ENCODE measurements at places on chromosomes 3 and 15.

GRCh38 chr15:85178308-85178707, 196.7 kb downstream of the PDE8A start:
- no peak for DNase-seq

DNA sequence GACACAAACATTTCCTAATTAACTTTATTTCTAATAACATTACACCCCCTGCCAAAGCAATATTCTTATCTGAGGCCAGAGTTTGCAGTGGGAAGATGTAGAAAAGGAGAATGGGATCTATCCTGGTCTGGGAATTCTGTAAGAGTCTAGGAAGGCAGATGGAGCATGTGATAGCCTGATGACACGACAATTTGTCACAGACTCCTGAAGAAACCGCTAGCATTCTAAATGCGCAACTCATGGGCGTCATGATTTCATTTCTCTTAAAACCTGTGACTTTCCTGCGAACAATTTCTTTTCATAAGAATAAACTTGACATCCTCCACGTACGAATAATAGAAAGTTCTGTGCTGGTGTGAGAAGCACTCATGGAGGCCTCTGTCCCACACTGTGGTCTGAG, 72.9 kb upstream of the ATP10A start:
- DNase-seq = no peak

GRCh38 chr15:45116482-45117307, 2.6 kb downstream of the DUOXA2 start:
- no peak for DNase-seq

DNA sequence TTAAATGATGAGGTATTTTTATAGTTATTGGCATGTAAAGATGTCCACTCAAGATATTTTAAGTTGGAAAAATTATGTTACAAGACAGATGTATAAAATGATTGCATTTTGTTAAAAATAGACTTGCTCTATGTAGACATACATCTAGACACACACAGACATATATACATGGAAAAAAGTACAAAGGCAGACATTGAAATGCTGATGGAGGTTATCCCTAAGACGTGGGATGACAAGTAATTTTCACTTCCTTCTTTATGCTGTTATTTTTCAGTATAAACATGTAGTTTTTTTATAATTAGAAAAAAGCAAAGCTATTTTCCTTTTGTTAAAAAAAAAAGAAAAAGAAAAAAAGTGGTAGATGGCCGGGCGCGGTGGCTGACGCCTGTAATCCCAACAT, 7.2 kb downstream of the HOMER2 start:
- no peak for DNase-seq

DNA sequence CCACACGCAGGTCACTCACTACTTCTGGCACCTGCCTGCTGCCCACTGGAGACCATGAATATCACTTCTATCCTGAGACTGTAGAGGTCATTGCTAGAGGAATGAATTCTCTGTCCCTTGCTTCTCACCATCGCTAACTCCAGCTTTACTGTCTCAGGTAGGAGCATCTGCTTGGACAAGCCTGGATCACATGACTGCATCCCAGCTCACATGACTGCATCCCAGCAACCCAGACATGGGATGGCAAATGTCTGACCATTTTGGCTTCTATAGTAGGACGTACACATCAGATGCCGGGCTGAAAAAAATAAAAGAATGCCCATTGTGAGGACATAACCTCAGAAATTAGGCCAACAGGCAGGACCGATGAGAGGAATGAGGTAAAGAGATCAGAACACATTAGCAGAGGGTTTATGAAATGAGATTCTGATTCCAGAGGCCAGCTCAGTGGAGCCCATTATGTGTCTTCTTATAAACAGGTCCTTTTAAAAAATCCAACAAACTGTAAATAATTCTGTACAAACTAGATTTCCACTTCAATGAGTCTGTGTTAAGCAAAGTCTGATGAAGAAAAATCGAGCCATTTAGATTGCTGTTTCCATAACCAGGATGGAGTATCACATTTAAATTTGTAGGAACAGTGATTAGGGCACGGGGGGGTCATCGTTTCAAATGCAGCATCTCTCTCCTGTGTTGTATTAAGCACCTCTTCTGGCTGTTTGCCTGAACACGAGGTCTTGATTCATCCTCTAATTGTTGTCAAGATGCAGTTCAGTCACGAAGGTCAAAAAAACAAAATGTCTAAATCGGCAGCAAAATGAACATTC, 126.7 kb downstream of the MTHFS start:
- DNase-seq = no peak

- no peak for DNase-seq
Observed at GRCh38 chr15:33370623-33371020, 59.9 kb downstream of the RYR3 start.

DNA sequence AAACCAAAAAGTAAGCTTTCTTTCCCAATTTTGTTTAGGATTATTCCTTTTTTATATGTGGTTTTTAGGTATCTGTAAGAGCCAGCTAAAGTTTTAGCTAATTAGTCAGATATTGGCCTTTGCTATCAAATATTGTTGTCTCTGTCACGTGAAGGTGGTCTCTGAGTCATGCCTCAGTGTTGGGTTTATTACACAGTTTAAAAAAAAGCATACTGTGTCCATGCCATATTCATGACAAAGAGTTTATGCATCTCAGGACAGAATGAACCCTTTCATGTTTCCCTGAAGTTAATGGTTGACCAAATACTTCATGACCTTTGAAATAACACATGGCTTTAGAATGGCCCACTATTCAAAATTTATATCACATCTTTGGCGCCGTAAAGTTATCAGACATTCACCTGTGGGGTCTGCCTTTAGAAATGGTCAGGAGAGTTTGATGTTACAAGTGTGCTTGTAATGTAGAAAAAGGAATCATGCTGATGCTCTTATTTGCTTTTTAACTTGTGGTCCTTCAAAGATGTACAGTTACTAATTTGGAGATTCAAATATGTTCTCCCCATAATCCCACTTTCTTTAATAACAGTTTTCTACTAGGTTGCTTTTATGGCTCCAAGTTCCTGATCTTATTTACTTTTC, 101.5 kb downstream of the MYRIP start:
- no peak for DNase-seq

- DNase-seq = no peak
Observed at GRCh38 chr3:115634052-115634451, 10.7 kb downstream of the GAP43 start.

- DNase-seq = no peak
Observed at GRCh38 chr3:74575857-74576256, 38.6 kb downstream of the CNTN3 start.

DNA sequence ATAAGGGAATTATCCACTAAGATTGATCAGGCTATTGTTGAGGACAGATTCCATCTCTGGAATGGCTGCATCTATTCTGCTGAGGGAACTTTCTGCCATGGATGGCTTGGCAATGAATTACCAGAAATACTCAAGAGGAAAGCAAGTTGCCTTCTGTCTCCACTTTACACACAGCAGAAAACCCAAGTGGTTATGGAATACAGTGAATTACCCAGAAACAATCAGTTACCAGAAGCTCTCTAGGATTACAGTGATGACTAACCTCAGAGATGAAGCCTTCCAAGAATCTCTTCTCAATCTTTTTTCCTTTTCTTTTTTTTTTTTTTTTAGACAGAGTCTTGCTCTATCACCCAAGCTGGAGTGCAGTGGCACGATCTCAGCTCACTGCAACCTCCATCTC, 183.3 kb downstream of the WDR76 start:
- no peak for DNase-seq

DNA sequence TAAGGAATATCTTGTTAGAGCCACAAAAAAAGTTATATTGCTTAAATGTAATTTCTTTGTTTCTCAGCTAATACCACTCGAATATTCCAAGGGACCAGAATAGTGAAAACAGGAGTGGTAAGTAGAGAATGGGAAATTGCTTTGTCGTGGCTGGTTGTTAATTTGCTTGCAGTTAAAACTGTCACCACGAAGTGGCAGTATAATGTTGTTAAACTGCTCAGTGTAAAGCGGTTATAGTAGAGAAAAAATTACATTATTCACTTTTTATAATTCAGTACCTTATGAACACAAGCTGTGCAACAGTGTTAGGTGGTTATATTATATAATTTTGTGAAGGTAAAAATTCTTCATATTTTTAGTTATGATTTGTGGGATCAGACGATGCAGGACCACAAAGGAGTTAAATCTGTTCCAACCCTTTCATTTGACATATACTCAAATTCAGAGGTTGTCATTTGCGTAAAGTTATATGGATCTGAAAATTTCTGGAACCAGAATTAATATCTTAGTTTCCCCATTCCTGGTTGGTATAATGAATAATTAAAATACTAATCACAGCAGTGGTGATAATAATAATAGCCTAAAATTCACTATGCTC, 171.8 kb downstream of the FEZF2 start:
- DNase-seq = no peak

- no peak for DNase-seq
Observed at GRCh38 chr3:158352551-158352950, 218.4 kb upstream of the MLF1 start.

GRCh38 chr3:179898024-179898423, 138.7 kb downstream of the PEX5L start:
- peak; percentile 2 for DNase-seq

GRCh38 chr3:186530415-186530814, 13.8 kb downstream of the CRYGS start:
- DNase-seq = no peak

DNA sequence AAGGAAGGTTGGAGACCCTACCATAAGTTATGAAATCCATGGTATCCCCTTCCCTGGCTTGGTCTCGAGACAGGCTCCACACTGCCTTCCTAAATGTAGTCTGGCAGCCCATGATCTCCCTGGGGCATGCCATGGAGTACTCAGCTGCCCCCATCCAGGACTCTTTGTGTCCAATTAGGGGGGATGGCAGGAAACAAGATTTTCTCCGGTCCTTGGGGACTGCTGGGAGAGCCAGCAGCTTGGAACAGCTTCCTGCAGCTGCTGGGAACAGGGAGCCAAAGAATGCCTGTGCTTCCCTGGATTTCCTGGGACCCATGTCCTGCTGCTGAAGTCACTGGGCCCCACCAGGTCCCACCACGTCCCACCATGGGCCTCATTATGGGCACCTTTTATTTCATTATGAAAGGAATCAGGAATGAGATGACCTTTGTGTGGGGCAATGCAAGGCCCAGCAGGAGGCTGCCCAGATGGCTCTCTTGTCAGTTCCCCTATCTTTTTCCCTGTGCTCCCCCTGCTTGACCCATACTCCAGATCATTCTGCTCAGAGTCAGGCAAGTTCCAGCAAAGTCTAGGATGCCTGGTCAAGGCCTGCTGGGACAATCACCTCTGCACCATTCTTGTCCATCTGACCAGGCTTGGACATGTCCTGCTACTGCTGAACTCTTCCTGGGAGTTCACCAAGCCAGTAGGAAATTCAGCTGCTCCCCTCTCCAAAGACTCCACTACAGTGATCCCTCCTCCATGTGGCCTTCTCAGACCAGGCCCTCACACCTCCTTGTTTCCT, 15.0 kb upstream of the DAG1 start:
- DNase-seq = no peak

DNA sequence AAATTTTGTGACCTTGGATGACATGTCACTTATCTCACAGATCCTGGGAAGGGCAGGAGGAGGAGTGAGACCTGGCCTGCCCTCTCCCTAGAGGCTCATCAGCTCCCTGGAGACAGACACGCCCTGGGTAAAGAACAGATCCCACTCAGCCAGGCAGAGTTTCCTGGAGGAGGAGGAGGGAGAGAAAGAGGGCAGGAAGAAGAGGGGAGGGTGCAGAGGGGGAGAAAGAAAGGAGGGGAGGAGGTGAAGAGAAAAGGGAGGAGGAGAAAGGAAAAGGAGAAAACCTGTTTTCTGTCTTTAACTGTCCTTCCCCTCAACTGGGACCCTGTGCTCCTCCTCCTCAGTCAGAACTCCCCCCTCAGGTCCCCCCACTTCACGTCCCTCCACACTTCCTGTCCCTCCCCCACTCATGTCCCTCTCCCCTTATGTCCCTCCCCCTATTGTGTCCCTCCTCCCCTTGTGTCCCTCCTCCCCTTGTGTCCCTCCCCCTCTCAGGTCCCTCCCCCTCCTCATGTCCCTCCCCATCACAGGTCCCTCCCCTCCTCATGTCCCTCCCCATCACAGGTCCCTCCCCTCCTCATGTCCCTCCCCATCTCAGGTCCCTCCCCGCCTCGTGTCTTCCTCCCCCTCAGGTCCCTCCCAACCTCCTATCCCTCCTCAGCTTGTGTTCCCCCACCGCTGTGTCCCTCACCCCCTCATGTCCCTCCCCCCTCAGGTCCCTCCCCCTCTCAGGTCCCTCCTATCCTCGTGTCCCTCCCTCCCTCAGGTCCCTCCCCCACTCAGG, 52.3 kb upstream of the CGNL1 start:
- no peak for DNase-seq

DNA sequence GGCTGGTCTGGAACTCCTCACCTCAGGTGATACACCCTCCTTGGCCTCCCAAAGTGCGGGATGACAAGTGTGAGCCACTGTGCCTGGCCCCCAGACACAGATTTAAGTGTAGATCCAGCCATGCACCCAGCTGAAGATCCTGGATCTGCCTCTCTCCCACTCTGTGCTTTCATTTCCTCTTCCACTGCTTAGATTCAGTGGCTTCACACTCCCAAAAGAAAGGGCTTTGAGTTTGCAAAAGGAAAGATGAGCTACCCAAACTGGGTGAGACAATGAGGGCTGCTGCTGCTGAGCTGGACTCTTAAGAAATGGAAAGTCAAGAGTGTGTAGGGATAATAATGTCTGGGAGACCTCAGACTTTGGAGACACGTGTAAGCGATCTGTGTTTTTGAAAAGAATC, 45.5 kb downstream of the ISG20 start:
- DNase-seq = no peak

- DNase-seq = no peak
Observed at GRCh38 chr15:81056304-81056703, 55.6 kb downstream of the TLNRD1 start.

GRCh38 chr3:86792316-86792715, 198.6 kb downstream of the VGLL3 start:
- DNase-seq = no peak

DNA sequence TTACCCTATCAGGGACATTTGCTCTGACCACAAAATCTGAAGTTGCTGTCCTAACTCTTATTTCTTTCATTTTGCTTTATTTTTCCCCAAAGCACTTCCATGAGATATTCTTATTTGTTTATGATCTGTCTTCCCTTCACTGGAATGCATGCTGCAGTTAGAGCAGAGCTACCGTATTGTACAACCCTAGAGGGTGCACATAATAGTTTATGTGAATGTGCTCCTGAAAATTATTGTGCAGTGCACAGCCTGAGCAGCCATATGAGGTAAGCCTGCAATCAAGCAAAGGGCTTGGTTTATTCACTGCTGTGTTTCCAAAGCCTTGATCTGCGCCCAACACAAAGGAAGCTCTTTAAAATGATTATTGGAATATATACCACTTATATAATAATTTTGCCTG, 120.3 kb upstream of the CADPS start:
- no peak for DNase-seq

- no peak for DNase-seq
Observed at GRCh38 chr15:98799461-98800390, 151.4 kb downstream of the IGF1R start.

- no peak for DNase-seq
Observed at GRCh38 chr3:6449099-6449498, 411.8 kb upstream of the GRM7 start.

DNA sequence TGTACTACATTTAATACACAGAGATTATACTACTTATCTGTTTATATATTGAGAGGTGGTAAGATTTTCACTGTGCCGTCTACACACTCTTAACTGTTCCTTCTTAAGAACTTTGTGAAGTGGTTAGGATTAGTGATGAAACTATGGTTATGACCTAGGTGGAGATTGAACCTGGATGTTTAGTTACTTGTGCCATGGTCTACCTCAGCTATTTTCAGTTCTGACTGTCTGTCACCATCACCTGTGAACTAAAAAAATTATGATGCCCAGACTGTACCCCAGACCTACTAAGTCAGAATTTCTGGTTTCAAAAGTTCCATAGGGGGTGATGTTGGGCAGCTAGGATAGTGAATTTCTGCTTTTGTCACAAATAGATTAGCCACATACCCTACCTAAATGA, 6.4 kb downstream of the RASA2 start:
- no peak for DNase-seq

Measured in CD4-positive, alpha-beta memory T cell (primary cell).